ENCODE measurements at places on chromosomes 4 and X. TPM values are rescaled to one million over a fixed set of nuclear protein-coding genes. Genes with fewer than 3 reads are reported as not detected.

GRCh38 chr4:89469930-89470375, 162.4 kb upstream of the GPRIN3 start:
- DNase-seq, result no peak
- H3K27ac ChIP-seq, result no peak overlapping the region
- H3K4me1 ChIP-seq, result no peaks in the 10 kb centered on the region
- no peaks in the 10 kb centered on the region for H3K36me3 ChIP-seq
- no peaks in the 10 kb centered on the region for H3K27me3 ChIP-seq

Gene COX7B2
- not detected for total RNA-seq

Gene AP1AR
- total RNA-seq, result 37.7 TPM

Gene TMPRSS11D
- total RNA-seq, result not detected

GRCh38 chr4:115058533-115058932, 54.9 kb downstream of the NDST4 start:
- H3K36me3 ChIP-seq, result no peaks in the 10 kb centered on the region
- no peaks in the 10 kb centered on the region for H3K27me3 ChIP-seq
- H3K4me1 ChIP-seq, result no peaks in the 10 kb centered on the region
- no peak overlapping the region for H3K4me3 ChIP-seq

Gene FRMPD4
- total RNA-seq, result 0.41 TPM

DNA sequence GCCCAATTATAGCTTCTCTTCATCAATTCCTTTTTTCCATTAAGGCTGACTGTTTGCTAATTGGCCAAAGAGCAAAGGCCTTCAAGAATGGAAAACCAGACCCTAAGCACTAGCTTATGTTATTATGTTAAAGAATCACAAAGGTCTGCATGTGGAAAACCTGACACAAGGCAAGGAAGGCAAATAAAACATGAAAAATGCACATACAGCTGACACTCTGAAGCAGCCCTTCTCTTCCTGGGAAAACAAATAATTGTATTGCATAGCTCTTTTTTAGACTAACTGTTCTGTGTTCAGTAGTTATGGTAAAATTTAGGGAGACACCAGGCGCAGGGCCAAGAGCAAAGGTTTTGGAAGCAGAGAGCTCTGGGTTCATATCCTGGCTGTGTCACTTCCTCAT, 223.1 kb downstream of the UNC5C start:
- H3K4me3 ChIP-seq, result no peak overlapping the region
- H3K4me1 ChIP-seq, result no peaks in the 10 kb centered on the region
- no peaks in the 10 kb centered on the region for H3K36me3 ChIP-seq

Gene REPS2
- total RNA-seq, result 68.4 TPM

GRCh38 chr4:45036677-45037076, 310.3 kb upstream of the GNPDA2 start:
- no peak for DNase-seq
- no peaks in the 10 kb centered on the region for H3K27me3 ChIP-seq
- no peak overlapping the region for H3K4me3 ChIP-seq
- no peaks in the 10 kb centered on the region for H3K4me1 ChIP-seq
- no peaks in the 10 kb centered on the region for H3K36me3 ChIP-seq
- H3K27ac ChIP-seq, result no peak overlapping the region

- H3K36me3 ChIP-seq, result no peaks in the 10 kb centered on the region
- no peak overlapping the region for H3K27ac ChIP-seq
- no peaks in the 10 kb centered on the region for H3K4me1 ChIP-seq
- H3K27me3 ChIP-seq, result no peaks in the 10 kb centered on the region
- DNase-seq, result no peak
Observed at GRCh38 chrX:49992853-49993252, 70.5 kb downstream of the CLCN5 start.

DNA sequence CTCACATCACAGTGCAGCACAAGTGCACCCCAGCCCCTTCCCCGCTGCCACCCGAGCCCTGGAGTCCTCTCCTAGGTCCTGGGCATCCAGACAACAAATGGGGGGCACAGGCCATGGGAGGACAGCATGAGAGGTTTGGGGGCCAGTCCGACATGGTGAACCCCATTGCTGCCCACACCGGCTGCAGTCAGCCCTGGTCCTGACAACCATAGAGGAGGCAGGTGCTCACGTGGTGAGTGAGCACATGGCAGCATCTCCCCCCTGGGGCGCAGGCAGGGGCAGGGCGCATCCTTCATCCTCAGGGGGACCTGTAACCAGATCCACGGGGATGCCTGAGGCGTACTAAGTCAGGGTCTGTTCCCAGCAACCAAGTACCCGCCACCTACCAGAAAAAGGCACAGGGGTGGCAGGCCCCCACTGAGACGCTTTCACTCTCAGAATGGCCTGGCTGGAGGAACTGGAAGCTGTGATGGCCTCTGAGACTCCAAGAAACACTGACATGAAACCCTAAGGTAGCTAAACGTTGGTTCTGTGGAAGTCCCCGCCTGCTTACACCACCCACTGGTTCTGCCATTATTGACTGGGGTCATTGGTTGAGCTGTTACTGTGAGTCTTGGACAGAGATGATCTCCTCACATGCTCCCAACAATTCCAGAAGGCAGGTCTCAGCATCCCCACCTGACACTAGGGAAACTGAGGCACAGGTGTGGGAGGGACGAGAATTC, 6.5 kb downstream of the ZFYVE28 start:
- no peak for DNase-seq
- H3K4me1 ChIP-seq, result no peaks in the 10 kb centered on the region
- no peak overlapping the region for H3K27ac ChIP-seq
- peaks cover 6% of the 10 kb centered on the region for H3K27me3 ChIP-seq
- no peaks in the 10 kb centered on the region for H3K36me3 ChIP-seq

- H3K4me3 ChIP-seq, result no peak overlapping the region
- H3K27me3 ChIP-seq, result no peaks in the 10 kb centered on the region
- H3K27ac ChIP-seq, result peak overlapping the region; percentile 43
- no peaks in the 10 kb centered on the region for H3K36me3 ChIP-seq
Observed at GRCh38 chr4:156939139-156939538, 32.5 kb downstream of the PDGFC start.

DNA sequence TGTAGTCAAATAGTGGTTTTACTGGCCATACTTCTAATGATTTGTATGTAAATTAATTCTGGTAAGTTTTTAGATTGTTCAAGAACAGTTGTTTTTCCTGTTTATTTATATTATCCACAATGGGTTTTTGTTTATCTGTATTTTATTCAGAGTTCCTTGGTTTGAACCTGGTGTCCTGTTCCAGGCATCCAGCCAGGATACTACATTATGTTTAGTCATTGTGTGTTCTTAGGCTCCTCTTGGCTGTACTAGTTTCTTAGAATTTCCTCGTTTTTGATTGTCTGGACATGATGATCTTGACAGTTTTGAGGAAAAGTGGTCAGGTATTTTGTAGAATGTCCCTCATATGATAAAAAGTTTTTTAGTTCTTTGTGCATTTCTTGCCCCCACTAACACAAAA, 7.8 kb downstream of the TIGD2 start:
- no peaks in the 10 kb centered on the region for H3K36me3 ChIP-seq
- H3K27me3 ChIP-seq, result no peaks in the 10 kb centered on the region
- no peak for DNase-seq
- no peak overlapping the region for H3K4me3 ChIP-seq
- H3K4me1 ChIP-seq, result no peaks in the 10 kb centered on the region

- H3K4me3 ChIP-seq, result no peak overlapping the region
- no peaks in the 10 kb centered on the region for H3K27me3 ChIP-seq
- H3K36me3 ChIP-seq, result no peaks in the 10 kb centered on the region
- H3K27ac ChIP-seq, result no peak overlapping the region
- H3K4me1 ChIP-seq, result no peaks in the 10 kb centered on the region
Observed at GRCh38 chr4:98484031-98484430, 174.4 kb downstream of the TSPAN5 start.

Gene EMCN
- total RNA-seq, result 60.3 TPM

Gene SLC7A11
- not detected for total RNA-seq

Gene SLC9A7
- total RNA-seq, result 5.8 TPM

GRCh38 chr4:81905971-81906370, 434.3 kb upstream of the RASGEF1B start:
- H3K4me1 ChIP-seq, result no peaks in the 10 kb centered on the region
- H3K27me3 ChIP-seq, result no peaks in the 10 kb centered on the region
- DNase-seq, result no peak

Gene DOK7
- total RNA-seq, result not detected

DNA sequence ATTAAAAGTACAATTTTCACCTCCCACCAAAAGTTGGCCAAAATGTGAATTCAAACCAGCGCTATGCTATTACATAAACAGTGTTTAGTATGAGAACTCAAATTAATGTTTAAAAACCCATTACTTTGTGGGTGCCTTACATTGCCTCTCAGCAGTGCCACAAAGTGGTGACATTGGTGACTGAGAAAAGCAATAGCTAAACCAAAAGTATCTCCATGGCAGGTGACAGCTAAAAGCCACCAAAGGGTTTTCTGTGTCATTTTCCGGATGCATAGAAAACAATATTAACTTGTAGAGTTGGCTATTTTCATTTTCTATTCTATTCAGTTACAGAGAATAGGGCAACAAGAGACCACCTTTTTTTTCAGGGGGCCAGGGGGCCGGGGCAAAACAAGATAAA, 261.2 kb downstream of the MAPK10 start:
- no peak for DNase-seq
- no peaks in the 10 kb centered on the region for H3K4me1 ChIP-seq
- no peaks in the 10 kb centered on the region for H3K36me3 ChIP-seq
- H3K27ac ChIP-seq, result no peak overlapping the region

DNA sequence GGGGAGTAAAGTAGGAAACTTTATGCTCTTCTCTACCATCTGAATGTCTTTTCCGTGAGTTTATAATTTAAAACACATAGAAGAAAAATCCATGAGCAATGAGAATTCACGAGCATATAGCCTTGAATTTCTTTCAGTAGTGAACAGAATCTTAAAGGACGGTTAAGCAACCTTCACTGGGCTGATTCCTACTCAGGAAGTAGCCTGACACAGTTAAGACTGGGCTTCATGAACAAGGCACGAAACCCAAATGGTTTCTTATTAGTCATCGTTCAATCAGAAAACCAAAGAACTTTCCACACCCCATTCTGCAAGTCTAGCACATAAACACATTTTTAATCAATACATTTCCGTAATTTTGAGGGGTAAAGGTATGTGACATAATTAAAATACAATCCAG, 95.8 kb downstream of the SH3KBP1 start:
- no peaks in the 10 kb centered on the region for H3K4me1 ChIP-seq
- no peak overlapping the region for H3K27ac ChIP-seq
- no peaks in the 10 kb centered on the region for H3K36me3 ChIP-seq
- DNase-seq, result no peak
- H3K4me3 ChIP-seq, result no peak overlapping the region

- H3K36me3 ChIP-seq, result no peaks in the 10 kb centered on the region
- H3K4me3 ChIP-seq, result no peak overlapping the region
- no peaks in the 10 kb centered on the region for H3K27me3 ChIP-seq
- no peak for DNase-seq
- H3K4me1 ChIP-seq, result no peaks in the 10 kb centered on the region
- no peak overlapping the region for H3K27ac ChIP-seq
Observed at GRCh38 chrX:30572004-30572403, 5.6 kb downstream of the TASL start.

Data from uterus (tissue), 4 donors.